ENCODE measurements at places on chromosomes 4 and X.

DNA sequence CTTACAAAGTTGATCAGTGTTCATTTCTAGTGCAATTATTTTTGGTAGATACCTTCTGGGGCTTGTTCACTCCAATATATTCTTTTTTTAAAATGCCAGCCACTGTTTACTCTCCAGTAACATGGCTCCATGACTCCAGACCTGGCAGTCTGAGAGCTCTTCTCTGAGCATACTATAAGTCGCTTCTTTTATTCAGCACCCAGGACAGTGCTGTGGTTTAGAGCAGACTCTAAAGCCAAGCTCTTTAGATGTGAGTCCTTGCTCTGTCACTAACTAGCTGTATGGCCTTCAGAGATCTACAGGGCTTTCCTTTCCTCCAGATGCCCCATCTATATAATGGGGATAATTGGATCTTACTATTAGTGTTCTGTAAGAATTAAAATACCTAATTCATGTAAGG, 200.2 kb upstream of the FAM241A start:
- no peak for DNase-seq

DNA sequence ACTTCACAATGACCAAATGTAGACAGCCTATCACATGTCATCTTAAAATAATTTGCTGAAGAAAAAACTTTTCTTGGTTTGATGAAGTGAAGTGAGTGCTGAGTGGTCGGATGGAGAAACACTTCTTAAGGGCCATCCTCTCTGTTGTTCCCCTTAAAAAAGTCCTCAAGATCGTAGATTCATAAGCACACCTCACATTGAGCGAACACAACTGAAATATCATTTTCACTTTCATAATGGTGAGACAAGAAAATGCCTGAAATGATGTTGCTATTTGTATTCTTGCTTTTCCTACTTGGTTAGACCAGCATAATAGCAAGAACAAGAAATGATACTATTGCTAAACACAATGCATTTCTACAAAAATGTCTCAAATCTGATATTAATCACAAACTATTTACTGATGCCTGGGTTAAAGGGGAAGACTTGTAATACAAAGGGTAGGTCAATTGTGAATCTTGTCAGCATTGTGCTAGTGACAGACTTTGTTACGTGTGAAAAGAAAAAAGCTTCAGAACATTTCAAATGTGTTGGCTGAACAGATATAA, 305.6 kb upstream of the NR3C2 start:
- no peak for DNase-seq

GRCh38 chrX:23752740-23753415, 9.8 kb upstream of the ACOT9 start:
- DNase-seq: no peak

GRCh38 chr4:121050300-121050699, 22.0 kb downstream of the NDNF start:
- no peak for DNase-seq

DNA sequence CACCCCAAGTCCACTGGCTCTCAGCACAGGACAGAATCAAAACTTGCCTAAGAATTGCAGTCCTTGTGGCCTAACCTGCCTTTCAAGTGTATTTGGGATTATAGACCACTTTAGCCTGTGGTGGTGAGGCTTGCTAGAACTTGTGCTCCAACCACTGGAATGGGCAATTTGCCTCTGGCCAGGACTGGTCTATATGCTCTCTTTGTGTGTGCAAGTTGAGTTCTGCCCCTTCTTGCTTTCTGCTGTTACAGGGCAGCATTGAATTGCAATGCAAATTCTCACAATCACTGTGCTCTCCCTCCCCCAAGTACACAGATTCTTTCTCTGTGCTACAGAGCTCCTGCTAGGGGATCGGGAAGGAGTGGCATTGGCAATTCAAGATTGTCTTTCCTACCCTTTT, 233.6 kb upstream of the DIPK2B start:
- no peak for DNase-seq

DNA sequence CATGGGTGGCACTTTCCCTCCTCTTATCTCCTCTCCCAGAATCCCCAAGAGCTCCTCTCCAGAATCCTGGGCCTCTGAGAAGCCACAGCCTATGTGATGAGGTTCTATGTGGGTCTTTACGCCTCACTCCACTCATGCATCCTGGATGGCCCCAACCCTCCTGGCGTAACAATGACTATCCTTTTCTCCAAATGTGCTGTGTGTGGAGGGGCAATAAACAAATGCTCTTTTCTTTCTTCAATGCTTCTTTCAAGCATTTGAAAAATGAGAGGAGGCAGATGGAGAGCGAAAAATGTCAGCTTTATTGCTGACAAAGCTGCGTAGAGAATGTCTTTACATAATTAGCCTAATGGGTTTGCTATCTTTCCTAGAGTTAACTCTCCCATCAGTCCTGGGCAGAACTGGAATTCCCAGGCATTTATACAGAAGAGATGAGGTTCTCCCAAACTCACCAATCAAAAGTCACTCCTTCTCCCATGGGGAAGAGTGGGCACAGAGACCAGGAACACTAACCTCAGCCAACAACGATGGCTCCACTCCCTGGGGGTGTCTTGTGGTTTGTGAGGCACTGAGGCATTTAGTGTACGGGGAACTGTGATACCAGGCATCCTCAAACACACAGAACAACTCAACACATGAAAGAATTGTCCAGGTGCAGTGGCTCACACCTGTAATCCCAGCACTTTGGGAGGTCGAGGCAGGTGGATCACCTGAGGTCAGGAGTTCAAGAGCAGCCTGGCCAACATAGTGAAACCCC, 118.9 kb upstream of the SLC34A2 start:
- DNase-seq: no peak

DNA sequence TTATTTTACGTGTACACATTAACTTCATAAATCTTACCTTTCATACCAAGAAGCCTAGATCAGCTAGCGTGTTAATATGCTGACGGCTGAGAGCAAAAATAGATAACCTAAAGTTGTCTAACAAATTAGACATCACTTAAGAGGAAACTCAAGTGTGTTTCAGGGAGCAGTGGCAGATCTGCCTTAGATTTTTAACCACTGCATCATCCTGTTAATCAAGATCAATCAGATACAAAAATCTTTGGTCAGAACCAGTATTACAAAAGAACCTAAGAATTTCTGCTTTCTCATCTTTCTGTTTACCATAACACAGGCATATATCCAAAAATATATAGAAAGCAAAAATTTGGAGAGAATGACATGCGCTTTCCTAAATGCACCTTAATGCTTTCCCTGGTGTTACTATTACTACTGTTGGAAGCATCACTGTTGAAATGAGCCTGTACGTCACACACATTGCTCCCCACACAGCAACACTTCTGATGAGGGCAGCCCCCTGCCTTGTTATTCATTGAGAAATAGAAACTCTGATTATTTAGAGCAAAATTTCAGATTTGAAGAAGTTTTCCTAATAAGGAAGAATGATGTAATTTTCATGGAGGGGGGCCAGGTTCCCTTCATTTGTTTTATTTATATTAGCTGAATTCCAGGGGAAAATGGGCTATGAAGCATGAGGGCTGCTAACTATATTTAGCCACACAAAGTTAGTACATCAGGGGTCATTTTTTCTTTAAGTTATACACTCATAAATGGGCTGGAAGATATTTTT, 152.3 kb downstream of the CBR4 start:
- no peak for DNase-seq

DNA sequence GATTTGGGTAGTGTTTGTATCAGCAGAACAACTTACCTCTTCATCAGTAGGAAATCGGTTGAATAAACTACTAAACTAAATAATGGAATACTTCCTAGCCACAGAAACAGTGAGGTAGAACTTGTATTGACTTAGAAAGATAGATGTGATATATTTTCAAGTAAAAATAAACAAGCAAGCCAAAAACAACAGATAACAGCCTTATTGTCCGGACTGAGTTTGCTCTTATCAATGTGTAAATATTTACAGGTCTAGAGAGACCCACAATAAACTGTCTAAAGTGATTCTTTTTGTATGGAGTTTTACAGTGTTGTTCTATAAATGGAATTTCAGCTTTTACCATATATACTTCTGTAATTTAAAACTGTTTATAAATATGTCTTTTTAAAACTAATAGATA, 721.8 kb downstream of the ADGRL3 start:
- no peak for DNase-seq

DNA sequence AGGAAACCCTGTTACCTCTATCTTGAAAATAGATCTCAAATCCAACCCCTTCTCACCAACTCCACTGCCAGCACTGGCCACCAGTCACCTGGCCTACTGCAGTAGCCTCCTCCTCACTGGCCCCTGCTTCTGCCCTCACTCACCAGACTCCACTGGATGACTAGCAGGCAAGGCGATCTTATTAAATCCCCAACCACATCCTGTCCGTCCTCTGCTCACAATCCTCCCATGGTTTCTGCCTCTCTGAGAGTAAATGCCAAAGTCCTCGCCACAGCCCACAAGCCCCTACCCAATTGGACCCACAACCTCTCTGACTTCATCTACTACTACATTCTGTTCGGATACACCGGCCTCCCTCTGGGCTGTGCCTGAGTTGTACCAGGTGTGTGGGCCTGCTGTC, 5.4 kb upstream of the PIM2 start:
- no peak for DNase-seq
